ENCODE measurements at places on chromosomes 12 and 14.
A peak's percentile ranks its signal among the peaks of the same experiment; 100 is the strongest.

- DNase-seq: no peak
These were observed 392.0 kb downstream of the FUT8 start for GRCh38 chr14:65804439-65805112.

DNA sequence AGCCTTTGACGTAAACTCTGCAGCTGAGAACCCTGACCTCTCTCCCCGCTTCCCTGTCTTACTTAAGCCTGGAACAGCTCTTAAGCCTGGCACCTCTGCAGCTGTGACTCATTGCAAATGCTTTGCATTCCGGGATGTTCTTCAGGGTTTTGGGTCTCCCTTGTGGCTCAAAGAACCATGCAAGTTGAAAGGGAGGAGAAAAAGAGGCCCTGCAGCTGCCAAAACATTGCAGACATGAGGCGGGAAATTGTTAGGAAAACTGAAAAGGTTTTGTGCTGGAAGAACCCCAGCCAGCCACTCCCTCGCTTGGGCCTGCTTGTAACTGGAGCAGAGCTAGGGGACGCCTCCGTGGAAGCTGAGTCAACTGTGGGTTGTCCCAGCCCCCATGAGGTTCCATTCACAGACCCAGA, 60.2 kb upstream of the FERMT2 start:
- DNase-seq: no peak

- no peak for DNase-seq
These were observed 590 bp upstream of the CEBPE start for GRCh38 chr14:23119363-23120327.

- no peak for DNase-seq
These were observed 77.7 kb downstream of the PLXNC1 start for GRCh38 chr12:94225947-94226630.

DNA sequence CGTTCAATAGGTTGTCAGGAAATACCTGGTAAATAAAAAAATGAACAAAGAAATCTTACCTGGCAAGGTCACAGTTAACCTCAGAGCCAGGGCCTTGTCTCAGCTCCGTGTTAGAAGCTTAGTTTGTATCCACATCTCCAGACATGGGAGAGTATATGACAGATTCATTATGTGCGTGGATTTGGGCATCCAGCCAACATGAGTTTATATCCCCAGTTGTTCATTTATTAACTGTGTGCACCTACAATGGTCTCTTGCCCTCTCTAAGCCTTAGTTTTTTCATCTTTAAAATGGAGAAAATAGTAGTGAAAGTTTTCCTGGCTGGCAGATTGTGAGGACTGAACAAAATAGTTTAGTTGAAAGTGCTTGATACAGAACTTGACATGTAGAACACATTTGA, 437.8 kb downstream of the NPAS3 start:
- DNase-seq: no peak

GRCh38 chr12:9649532-9649940, 20.0 kb upstream of the CLEC2D start:
- no peak for DNase-seq

GRCh38 chr14:34610101-34610500, 19.8 kb downstream of the SNX6 start:
- no peak for DNase-seq

- DNase-seq: peak; percentile 30
These were observed 127.9 kb upstream of the TMEM132D start for GRCh38 chr12:130031571-130032189.

GRCh38 chr14:34713681-34714319, 593 bp downstream of the CFL2 start:
- no peak for DNase-seq

- DNase-seq: no peak
These were observed 302.3 kb upstream of the ATXN7L3B start for GRCh38 chr12:74235342-74235741.

GRCh38 chr14:101065696-101066694, 162.5 kb upstream of the RTL1 start:
- no peak for DNase-seq

GRCh38 chr14:42316693-42317092, 710.0 kb downstream of the LRFN5 start:
- no peak for DNase-seq

- DNase-seq: no peak
These were observed 218.1 kb upstream of the HMGA2 start for GRCh38 chr12:65606008-65606766.

GRCh38 chr14:94655169-94655710, 43.0 kb downstream of the SERPINA3 start:
- DNase-seq: no peak

GRCh38 chr14:37903343-37904191, 304.1 kb upstream of the SSTR1 start:
- peak; percentile 8 for DNase-seq

GRCh38 chr12:131740626-131741025, 29.7 kb downstream of the SFSWAP start:
- no peak for DNase-seq

GRCh38 chr14:102217399-102217798, 77.7 kb downstream of the WDR20 start:
- DNase-seq: no peak

GRCh38 chr12:60168441-60168840, 572.6 kb downstream of the SLC16A7 start:
- no peak for DNase-seq

- no peak for DNase-seq
These were observed 158.6 kb downstream of the MON2 start for GRCh38 chr12:62625228-62625627.

GRCh38 chr12:88998421-88998820, 353.9 kb downstream of the DUSP6 start:
- no peak for DNase-seq

GRCh38 chr12:80189241-80189640, 89.9 kb downstream of the OTOGL start:
- DNase-seq: no peak

- no peak for DNase-seq
These were observed 18.8 kb downstream of the SOCS2 start for GRCh38 chr12:93591137-93591868.

DNA sequence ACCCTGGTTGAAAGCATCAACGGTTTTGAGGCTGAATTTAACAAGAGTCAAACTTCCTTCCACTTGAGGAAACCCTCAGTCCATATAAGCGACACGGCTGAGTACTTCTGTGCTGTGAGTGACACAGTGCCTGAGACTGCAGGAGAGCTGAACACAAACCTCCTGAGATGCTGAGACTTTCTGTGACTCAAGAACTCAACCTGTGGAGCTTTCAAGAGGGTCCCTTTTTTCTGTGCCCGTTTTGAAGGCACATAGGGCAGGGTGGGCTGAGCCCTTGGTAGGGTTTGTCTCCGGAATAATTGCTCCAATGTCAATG, 305.3 kb upstream of the OR4E1 start:
- DNase-seq: no peak

DNA sequence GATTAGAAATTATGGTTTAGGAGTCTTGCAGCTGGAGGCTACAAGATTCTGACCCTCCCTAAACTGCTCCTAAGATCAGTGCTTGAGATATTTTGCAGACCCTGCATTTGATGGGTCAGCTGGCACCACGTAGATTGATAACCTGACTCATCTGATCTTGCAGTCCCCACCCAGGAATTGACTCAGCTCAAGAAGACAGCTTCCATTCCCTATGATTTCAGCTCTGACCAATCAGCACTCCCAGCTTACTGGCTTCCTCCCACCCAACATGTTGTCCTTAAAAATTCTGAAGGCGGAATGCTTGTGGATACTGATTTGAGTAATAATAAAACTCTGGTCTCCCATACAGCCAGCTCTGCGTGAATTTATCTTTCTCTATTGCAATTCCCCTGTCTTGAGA, 23.2 kb upstream of the MTHFD1 start:
- DNase-seq: no peak

DNA sequence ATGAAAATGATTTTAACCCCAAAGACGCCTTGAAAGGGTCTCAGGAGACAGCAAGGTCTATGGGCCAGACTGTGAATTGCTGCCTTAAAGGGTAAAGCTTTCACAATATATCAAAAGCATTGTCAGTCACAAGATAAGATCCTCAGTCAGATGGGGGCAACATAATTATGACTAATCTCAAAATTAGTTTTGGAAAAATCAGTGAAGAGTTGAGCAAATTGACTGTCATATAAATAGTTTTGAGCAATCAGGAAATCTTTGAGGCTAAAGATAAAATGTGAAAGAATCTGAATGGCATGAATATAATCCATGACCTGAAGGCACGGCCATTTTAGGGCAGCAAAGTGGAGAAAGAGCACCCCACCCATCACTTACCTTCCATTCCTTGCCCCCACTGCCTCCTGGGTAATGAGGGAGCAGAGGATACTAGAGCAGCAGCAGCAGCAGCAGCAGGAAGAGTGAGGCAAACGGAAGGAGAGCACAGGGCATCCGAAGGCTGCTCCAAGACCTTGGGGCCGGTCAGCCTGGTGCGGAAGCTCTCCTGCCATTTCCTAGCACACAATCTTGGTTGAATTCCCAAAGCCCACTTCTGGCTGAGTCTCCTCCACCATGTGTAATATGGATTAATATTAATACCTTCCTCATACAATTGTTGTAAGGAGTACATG, 7.0 kb downstream of the STON2 start:
- no peak for DNase-seq

DNA sequence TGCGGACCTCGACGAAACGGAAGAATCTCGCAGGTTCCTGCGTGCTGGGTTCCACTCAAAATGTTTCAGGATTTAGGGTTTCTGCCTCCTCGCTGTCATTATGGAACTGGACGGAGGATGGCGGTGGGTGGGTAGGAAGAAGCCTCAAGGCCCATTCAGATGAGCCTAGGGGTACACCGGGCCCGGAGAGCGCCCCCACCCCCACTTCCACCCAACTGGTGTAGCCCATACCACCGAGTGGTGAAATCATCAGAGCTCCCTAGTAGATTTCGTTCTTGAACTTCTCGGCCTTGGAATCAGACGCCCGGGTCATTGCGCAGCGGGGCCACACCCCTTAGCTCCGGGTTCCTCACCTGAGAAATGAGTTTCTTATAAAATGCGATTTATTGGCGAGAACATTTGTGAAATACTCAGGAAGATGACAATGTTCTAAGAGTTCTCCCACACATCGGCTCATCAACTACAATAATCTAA, 13.3 kb upstream of the TBX3 start:
- DNase-seq: no peak

GRCh38 chr12:21860534-21860933, 80.7 kb downstream of the ABCC9 start:
- DNase-seq: no peak

- no peak for DNase-seq
These were observed 885.7 kb downstream of the DIO2 start for GRCh38 chr14:79325557-79325956.

DNA sequence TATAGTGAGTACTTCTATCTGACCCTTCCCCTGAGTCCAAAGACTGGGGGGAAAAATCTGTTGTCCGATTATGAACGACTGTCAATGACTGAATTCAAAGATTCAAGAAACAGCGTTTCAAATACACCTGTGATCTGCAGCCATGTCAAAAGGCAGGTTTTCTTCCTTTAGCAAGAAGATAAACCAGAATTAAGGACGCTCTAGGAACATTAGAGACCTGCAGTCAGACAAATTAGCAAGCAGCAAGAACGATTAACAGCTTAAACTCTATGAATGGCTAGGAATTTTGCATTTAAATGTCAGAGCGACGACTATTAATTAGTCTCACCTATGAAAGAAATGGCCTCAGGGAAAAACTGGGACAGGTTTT, 2.1 kb downstream of the DUSP6 start:
- DNase-seq: no peak

DNA sequence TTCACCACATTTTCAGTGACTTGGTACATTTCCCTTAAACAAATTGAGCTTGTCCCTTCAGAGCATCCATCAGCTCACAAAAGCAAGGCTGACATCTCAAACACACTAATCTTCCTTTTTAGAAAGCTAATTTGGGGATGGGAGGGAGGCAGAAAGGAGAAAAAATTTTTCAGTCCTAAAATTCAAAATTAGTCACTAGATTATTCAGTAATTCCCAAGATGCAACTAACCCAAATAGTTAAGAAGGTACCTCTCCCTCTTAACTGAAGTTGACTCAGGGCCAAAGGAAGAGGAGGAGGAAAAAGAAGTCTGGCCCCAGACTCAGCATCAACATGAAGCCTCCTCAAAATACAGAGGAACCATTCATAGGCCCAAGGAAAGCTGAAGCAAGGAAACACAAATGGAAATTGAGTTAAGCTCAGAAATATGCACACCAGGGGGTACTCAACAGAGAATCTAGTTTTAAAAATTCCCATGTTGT, 21.7 kb downstream of the CBX5 start:
- DNase-seq: no peak

- DNase-seq: no peak
These were observed 178.1 kb downstream of the ETNK1 start for GRCh38 chr12:22802883-22803630.

GRCh38 chr14:92965281-92965680, 42.3 kb downstream of the CHGA start:
- DNase-seq: no peak

DNA sequence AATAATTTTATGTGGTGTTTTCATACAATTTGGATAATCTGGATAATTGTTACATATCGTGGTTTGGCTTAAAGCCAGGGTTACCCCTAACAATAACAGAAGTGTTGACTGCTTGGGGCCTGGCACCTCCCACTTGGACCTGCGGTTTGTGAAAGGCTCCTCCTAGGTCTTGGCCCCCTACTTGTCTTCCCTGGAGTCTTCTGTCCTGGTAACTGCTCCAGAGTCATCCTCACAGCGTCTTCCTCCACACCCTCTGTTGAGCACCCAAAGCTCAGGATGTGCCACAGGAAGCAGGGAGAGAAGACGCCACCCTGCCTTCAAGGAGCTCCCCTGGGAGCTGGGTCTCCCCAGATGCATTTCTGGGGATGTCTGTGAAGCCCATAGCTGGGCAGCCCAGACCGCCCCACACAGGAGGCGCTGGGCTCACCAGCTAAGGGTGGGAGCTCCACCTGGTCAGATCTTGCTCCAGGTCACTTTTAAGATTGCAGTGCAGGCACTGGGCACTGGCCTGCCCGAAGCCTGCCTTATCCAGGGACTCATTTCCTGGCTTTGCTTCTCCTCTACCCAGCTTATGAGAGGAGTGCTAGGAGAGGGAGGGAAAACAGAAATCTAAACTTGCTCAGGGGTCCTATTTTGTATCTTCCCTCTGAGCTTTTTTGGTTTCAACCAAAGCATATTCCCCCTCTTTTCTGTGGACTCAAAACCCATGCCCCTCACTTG, 98.2 kb downstream of the ZFP36L1 start:
- DNase-seq: no peak

GRCh38 chr12:56234746-56235436, 5.0 kb downstream of the SLC39A5 start:
- DNase-seq: no peak

DNA sequence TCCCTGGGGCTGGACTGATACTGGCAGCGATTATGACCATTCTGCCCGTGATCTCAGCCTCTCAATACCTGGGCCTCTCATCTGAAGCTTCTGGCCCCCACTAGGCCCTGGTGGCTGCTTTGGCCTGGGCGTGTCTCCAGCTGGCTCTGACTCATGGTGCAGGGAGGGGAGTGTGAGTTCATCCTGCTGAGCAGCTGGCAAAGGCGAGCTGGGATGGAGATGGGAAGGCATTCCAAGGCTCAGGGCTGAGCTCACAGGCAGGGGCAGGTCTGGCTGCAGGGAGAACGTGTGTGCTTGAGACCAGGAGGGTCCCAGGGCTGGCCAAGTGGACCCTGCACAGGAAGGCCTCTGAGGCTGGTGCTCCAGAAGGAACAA, 221.8 kb downstream of the TMEM121 start:
- no peak for DNase-seq

Data from Panc1 (cell line).